NCI-H1417 treated with DMSO at 0.1 percent for 48 hours (cell line): ENCODE measurements at places on chromosomes 11 and 22.

GRCh38 chr11:61696602-61697001, 16.4 kb downstream of the DAGLA start:
- no peak for DNase-seq

DNA sequence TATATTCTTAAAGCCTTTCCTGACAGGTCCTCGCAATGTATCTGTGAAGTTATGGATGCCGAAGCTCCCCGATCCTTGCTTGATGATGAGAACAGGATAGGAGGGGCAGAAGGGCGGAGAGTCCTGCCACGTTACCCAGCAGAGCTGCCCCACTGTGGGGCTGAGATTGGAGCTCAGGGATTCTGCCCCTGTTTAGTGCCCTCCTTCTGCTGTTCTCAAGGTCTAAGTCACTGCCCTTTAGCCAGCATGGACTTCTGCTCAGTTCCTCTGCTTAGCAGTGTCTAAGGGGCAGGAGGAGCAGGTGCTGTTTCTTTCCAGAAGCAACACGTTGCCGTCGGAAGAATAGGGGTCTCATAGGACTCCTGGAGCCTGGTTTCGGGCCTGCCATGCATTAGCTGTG, 164.2 kb upstream of the B3GAT1 start:
- DNase-seq: no peak

GRCh38 chr11:119585043-119585781, 143.8 kb downstream of the NECTIN1 start:
- DNase-seq: no peak

GRCh38 chr11:95252586-95252985, 21.6 kb upstream of the SESN3 start:
- DNase-seq: no peak

- DNase-seq: no peak
Observed at GRCh38 chr11:21465203-21465602, 727.7 kb upstream of the ANO5 start.

GRCh38 chr11:20025332-20025840, 134.9 kb downstream of the DBX1 start:
- no peak for DNase-seq

- no peak for DNase-seq
Observed at GRCh38 chr11:77324508-77324907, 23.0 kb upstream of the GDPD4 start.

- DNase-seq: no peak
Observed at GRCh38 chr11:120289426-120289825, 35.7 kb upstream of the TLCD5 start.

GRCh38 chr11:10809373-10810160, 841 bp upstream of the EIF4G2 start:
- no peak for DNase-seq

DNA sequence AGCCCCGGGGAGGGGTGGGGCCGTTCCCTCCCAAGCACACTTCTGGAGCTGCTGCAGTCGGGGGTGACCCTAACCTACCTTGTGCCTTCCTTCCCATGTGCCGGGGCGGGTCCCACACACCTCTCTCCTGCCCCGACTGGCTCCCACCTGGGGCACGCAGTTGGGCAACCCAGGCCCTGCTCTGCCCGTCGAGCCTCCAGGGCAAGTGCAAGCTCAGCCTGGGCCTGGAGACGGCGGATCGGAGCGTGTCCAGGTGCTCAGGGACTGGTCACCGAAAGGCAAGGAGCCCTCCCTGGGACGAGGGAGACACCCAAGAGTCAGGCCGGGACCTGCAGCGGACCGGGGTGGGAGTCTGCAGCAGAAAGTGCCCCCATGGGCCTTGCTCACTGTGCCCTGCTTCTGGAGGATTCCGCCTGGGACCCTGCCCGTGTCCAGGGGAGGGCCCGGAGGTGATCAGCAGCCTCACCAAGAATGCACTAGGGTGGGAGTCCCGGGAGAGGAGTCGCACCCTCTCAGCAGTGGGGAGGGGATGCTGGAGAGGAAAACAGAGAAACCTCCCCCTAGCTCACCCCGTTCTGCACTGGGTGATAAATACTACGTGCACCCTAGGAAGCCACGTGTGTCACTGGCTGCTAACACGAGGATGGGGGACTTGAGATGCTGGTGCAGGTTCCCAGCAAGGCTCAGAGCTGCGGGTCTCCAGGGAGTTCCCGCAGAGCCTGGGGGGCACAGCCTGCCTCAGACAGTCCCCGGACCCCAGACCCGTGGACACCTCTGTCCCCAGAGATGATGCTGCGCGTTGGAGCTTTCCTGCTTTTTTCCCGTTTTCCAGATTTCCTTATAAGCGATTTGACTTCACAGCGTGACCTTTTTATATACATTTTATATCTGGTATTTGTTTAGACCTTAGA, 5.2 kb upstream of the GATD1 start:
- DNase-seq: no peak

DNA sequence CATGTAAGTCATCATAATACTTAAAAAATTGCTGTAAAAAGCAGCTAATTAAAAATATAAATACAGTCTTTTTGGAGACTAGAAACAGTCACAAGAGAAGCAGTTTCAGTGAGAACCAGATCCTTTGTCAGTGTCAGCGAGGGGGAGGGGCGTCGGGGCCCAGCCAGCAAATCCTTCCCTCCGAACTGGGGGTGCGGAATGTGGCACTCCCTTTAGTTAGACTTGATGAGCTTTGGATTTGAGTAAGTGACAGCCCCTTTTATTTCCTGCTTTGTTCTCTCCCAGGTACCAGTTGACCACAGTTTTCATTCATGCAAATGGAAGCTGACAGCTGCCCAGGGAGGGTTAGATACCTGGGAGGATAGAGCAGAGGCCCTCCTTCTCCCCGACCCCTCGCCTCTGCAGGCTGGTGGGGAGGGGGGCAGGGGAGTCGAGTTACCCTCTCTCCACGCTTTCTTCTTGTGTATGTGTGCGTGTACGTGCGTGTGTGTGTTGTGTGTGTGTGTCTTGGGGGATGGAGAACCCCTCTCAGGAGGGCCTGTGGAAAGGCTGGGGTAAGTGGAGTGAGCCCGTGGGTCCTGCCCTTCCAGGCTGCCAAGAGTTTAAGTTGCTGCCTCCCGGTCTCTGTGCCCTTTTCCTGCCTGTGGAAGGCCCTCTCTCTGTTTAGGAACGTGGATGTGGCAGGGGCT, 38.3 kb downstream of the PTPRJ start:
- no peak for DNase-seq

DNA sequence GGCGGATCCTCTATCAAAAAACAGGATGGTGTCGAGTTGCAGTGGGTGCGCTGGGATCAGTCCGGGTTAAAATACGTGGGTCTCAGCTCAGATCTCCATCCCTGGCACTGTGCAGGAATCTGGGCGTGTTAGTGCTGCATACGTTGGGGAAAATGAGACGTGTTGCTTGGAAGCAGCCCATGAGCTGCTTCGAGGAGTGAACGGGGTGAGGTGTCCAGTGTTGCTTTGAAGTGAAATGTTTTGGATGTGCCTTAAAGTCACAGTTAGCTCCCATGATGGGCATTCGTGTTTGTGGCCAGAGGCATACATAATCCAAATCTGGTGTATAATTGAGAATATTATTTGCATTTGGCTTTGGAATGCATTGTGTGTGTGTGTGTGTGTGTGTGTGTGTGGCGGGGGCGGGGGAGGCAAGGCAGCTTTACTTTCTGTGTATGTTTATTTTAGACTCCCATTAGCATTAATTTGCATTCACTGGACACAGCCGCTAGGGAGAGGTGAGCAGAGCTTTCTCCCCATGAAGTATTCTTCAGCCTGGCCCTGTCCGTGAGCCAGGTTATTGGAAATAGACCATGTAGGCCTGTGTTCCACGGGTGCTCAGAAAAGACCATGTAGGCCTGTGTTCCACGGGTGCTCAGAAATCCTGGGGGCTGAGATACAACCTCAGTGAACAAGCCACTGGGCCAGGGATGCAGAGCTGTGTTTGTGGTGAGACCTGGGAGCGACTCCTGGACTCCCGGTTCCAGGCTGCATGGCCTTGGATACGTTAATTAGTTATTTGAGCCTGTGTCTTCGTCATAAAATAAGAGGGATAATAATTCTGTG, 134.6 kb downstream of the ST3GAL4 start:
- DNase-seq: no peak

DNA sequence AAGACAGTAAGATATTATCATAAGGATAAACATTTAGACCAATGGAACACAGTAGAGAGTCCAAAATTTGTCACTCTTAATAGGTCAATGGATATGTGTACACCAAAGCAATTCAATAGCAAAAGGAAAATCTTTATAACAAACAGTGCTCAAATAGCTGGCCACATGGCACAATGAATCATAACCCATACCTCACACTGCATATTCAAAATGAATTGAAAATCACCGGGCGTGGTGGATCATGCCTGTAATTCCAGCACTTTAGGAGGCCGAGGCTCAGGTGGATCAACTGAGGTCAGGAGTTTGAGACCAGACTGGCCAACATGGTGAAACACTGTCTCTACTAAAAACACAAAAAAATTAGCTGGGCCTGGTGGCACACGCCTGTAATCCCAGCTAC, 8.4 kb downstream of the SNX32 start:
- no peak for DNase-seq

DNA sequence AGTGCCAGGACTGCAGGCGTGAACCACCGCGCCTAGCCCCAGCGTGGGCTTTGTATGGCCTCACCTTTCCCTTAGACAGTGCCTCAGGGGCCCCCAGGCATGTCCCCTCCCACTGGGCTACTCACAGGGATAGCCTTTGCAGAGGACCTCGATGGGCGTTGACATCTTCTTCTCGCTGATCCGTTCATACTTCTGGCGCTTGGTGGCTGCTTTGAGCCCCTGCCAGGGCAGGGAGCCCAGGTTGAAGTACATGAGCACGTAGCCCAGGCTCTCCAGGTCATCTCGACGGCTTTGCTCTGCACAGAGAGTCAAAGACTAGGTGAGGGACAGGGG, 17.5 kb downstream of the CSNK1E start:
- DNase-seq: no peak

- DNase-seq: no peak
Observed at GRCh38 chr22:43681731-43682360, 130.3 kb downstream of the EFCAB6 start.

DNA sequence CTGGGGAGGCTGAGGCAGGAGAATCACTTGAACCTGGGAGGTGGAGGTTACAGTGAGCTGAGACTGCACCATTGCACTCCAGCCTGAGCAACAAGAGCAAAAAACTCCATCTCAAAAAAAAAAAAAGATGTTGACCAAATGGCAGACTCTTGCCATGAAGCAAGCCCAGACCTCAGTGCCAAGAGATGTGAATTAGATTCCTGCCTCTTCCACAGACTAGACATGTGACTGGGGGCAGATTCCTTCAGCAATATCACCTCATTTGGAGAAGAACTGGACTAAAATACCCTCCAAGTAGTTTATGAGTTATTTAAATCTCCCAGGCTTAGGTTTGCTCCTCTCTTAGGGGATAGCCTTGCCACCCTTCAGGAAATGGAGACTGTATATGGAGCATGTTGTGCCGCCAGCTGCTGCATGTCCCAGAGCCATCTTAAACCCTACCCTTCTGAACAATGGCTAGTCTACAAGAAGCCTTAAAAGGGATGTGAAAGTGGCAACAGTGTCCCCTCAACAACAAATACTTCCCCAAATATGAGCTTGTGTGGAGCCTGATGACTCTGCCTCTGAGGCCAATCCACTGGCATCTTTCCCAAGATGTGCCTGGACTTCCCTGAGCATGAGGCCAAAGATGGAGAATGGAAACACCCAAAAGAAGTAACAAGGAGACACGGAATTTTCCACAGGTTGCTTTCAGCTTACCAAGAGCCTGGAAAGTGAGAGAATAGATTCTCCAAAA, 763 bp upstream of the MS4A7 start:
- DNase-seq: no peak

DNA sequence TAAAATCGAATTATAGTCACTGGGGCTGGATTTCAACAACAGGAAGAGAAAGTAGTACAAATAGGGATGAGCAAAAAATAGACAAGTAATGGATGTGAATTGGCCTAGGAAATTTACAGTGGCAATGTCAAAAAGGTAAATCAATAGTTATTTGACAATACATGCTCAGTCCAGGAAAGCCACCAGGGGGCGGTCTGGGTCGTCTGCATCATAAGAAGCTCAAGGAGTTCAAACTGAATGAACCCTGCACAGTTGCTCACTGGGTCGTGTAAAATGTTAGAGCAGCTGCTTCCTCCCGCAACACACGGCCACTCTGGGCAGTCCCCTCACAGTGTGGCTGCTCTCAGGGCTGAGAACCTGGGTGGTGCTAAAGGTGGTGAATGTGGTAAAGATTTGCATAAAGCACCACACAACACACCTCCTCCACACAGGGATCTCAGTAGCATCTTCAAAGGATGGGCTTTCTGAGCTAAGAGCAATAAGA, 85.9 kb downstream of the ZNF280B start:
- no peak for DNase-seq

- DNase-seq: no peak
Observed at GRCh38 chr11:47992959-47993820, 12.8 kb downstream of the PTPRJ start.

- DNase-seq: no peak
Observed at GRCh38 chr11:69292221-69292648, 1.7 kb upstream of the MYEOV start.

DNA sequence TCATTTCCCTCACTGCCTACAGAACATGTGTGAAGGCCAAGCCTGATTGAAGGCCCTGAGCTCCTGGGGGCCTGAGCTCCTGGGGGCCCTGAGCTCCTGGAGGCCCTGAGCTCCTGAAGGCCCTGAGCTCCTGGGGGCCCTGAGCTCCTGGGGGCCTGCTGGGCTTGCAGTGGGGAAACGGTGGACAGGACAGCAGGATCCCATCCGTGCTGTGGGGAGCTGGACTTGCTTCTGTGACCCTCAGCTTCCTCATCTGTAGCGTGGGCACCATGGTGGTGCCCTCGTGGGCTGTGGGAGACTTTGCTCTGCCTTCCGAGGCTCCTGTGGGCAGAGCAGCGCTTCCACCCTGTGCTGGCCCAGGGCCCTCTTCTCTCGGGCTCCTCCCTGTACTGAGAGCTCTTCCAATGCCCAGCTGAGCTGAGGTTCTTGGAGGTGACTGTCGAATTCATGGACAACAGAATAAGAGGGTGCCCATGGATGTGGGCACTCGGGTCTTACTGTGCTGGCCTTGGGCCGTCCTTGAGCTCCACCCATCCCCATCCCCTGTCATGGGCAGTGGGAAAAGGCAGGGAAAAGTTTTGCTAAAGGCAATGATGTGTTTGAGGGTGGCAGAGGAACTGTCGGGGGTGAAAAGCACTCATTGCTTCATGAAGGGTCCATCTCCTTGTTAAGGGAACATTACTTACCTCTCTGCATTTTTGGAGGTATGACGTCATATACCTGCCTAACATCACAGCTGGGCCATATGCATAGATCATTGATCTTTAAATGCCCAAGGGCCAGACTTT, 786.7 kb downstream of the TBC1D22A start:
- no peak for DNase-seq

- DNase-seq: no peak
Observed at GRCh38 chr11:95339086-95339901, 108.3 kb upstream of the SESN3 start.
